Keratinocyte (primary cell): ENCODE measurements at places on chromosomes 7 and 10.

- no peaks in the 10 kb centered on the region for H3K27me3 ChIP-seq
- H3K36me3 ChIP-seq = no peaks in the 10 kb centered on the region
- no peak for DNase-seq
- H3K4me3 ChIP-seq = no peak overlapping the region
- H3K4me1 ChIP-seq = no peaks in the 10 kb centered on the region
Observed at GRCh38 chr10:59072038-59072437, 104.4 kb upstream of the PHYHIPL start.

- H3K27me3 ChIP-seq = no peaks in the 10 kb centered on the region
- no peak overlapping the region for H3K27ac ChIP-seq
- H3K36me3 ChIP-seq = no peaks in the 10 kb centered on the region
- no peak for DNase-seq
Observed at GRCh38 chr7:3242398-3242972, 58.6 kb upstream of the SDK1 start.

DNA sequence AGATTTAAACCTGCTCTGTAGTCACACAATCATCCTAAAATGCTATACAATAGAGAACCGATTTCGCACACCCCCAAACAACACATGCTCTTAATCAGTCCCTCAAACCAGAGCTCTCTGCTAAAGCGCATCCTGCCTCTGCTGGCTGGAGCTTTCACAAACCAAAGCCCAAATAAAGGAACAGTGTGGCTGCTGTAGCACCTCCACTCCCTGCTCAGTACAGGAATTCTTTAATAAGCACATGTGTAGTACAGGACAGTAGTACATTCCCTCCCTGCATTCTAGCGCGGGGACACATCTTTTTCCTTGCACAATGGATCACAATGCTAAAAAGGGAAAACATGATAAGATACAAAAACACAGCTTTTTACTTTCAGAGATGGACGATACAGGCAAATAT, 684.6 kb downstream of the MAGI2 start:
- no peak overlapping the region for H3K27ac ChIP-seq
- no peak overlapping the region for H3K4me3 ChIP-seq

DNA sequence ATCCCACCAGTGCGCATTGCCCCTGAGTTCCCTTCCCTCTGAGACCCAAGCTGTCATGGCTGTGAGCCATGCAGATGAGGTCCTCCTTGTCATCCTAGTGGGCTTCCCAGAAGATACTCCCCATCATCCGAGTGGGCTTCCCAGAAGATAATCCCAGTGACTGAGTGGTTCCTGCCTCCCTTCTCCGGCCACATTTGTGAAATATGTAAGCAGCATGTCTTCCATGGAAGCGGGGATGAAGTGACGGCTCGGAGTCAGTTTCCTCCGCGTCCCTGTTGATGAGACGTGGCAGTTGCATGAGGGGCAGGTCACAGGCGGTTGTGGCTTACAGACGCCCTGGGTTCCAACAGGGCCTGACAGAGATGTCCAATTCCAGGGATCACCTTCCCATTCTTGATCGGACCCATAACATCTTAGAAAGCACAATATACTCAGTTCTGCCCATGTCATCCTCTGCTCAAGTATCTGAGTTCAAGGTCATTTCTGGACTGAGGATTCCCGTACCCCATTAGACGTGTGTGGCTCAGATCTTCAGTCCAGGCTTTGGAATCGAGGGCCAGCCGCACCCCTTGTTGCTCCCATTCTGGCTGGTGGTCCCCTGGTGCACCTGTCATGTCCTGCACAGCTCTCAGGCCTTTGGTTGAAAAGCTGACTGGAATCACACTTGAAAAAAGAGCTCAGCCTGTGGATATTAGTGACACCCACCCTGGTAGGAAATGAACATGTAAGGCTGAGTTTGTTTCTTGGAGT, 166.9 kb downstream of the PTPRN2 start:
- H3K27ac ChIP-seq = no peak overlapping the region
- no peaks in the 10 kb centered on the region for H3K27me3 ChIP-seq
- DNase-seq = no peak

GRCh38 chr10:33955676-33956075, 621.2 kb upstream of the NRP1 start:
- no peaks in the 10 kb centered on the region for H3K27me3 ChIP-seq
- H3K36me3 ChIP-seq = no peaks in the 10 kb centered on the region
- H3K4me1 ChIP-seq = peaks cover 6% of the 10 kb centered on the region
- H3K4me3 ChIP-seq = no peak overlapping the region
